ENCODE measurements at places on chromosomes 1 and 21. TPM values are rescaled to one million over a fixed set of nuclear protein-coding genes. Genes with fewer than 3 reads are reported as not detected.

Gene NPR1
- not detected for total RNA-seq

- no peaks in the 10 kb centered on the region for H3K36me3 ChIP-seq
- H3K4me1 ChIP-seq: peaks cover 5% of the 10 kb centered on the region
- H3K27ac ChIP-seq: no peak overlapping the region
- no peak overlapping the region for H3K4me3 ChIP-seq
- no peaks in the 10 kb centered on the region for H3K27me3 ChIP-seq
- DNase-seq: no peak
Measured at GRCh38 chr1:9018333-9018732, 7.9 kb downstream of the SLC2A7 start.

DNA sequence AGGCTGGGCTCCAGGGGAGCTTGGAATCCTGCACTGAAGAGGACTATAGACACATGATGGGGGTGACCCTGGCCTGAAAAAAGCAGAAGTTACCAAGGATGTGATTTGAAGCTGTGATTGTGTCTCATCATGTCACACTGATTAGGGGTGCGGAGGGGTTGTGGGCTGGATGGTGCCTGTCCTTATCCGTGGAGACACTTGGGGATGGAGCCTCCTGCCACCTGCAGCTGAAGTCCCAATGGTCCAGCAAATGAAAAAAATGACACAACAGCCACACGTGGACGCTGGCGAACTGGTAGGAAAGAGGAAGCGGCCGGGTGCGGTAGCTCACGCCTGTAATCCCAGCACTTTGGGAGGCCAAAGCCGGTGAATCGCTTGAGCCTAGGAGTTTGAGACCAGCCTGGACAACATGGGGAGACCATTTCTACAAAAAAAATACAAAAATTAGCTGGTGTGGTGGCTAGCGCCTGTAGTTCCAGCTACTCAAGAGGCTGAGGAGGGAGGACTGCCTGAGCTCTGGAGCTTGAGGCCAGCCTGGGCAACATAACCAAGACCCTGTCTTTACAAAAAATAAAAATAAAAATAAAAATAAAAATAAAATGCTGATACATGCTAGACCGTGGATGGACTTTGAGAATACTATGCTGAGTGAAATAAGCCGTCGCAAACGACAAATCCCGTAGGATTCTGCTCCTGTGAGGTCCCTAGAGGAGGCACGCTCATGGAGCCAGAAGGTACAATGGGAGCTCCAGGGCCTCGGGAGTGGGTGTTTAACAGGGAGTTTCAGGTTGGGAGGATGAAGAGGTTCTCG lies 838 bp upstream of the IBA57 start:
- DNase-seq: no peak
- H3K4me3 ChIP-seq: peak overlapping the region; percentile 41
- H3K36me3 ChIP-seq: no peaks in the 10 kb centered on the region
- H3K4me1 ChIP-seq: peaks cover 32% of the 10 kb centered on the region

GRCh38 chr1:87474098-87474497 lies 145.4 kb downstream of the LMO4 start:
- no peaks in the 10 kb centered on the region for H3K27me3 ChIP-seq
- H3K27ac ChIP-seq: no peak overlapping the region
- H3K4me1 ChIP-seq: no peaks in the 10 kb centered on the region
- H3K4me3 ChIP-seq: no peak overlapping the region
- no peaks in the 10 kb centered on the region for H3K36me3 ChIP-seq
